Stimulated activated CD8-positive, alpha-beta memory T cell treated with anti-CD3 and anti-CD28 coated beads, Interleukin-15, amount 100 ng/mL, for 4 hours (primary cell): ENCODE measurements at places on chromosomes 3 and 15.

- no peak for DNase-seq
Observed at GRCh38 chr15:31597466-31597865, 270.8 kb downstream of the KLF13 start.

DNA sequence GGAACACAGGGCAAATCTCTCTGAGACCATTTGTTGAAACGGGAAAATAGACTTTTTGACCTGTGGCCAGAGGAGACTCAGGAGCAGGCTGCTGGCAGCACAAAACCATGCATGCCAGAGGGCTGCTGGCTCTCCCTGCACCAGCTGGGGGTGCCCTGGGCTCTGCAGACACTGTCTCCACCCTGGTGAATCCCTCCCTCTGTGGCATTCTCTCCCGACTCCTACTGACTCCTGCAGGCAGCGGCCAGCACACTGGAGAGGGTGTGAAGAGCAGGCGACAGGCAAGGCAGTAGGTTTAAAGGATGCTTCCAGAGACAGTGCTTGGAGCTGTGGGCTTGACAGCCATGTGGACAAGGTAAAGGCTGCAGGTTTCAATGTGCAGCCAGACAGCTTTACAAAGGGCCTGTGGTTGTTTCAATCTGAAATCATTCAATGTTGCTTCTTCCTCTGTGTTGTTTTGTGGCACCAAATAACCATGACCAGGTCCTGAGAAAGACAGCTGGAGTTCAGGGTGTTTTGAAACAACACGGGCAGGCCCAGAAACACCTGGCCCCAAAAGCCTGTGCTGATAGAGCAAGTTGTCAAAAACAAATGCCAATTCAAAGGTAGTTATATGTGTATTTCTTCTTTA is 431.0 kb upstream of the ATP10A start:
- DNase-seq = no peak

- no peak for DNase-seq
Observed at GRCh38 chr3:37227870-37228549, 53.6 kb upstream of the LRRFIP2 start.

- no peak for DNase-seq
Observed at GRCh38 chr3:95629802-95630201, 1184.6 kb upstream of the EPHA6 start.

GRCh38 chr3:89622063-89622700 is 514.8 kb downstream of the EPHA3 start:
- no peak for DNase-seq

DNA sequence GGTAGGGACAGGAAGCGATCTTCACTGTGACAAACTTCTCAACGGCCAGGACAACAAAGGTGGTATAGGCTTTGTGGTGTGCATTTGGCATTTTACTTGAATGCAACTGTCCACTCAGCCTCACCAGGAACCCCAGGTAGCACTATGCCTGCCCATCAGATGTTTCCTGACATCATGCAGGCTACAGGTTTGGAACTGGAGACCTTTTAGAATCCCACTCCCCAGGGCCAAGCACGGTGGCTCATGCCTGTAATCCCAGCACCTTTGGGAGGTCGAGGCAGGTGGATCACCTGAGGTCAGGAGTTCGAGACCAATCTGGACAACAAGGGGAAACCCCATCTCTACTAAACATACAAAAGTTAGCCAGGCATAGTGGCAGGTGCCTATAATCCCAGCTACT is 9.6 kb downstream of the STARD5 start:
- DNase-seq = no peak

- DNase-seq = no peak
Observed at GRCh38 chr3:29853841-29854397, 573.0 kb downstream of the RBMS3 start.

DNA sequence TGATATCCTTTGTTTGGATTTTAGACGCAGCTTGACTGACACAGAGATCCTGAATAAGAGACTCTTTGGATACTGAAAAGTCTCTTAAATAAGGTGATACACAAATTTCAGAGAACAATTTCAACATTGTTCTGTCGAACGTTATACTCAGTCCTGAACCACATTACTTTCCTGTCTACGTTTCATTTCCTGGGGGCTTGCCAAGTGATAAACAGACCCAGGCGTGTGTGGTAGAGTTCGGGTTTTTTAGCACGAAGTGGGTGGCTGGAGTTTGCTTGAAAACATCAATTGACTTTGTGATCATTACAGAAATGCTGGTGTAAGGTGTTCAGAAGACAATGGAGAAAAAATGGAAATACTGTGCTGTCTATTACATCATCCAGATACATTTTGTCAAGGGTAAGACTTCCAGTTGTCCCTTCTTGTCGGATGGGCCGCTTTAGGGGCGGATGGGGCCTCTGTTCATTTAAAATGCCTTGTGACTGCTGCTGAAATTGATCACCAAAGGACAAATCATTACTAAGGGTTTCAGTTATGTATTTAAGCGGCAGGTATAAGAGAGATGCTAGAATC is at the start of gene CD96:
CD96 (plus strand) TSS at position 287 of the 573 bp plus-strand sequence; CDS start at position 339, 52 bp downstream.
- peak; percentile 63 for DNase-seq

DNA sequence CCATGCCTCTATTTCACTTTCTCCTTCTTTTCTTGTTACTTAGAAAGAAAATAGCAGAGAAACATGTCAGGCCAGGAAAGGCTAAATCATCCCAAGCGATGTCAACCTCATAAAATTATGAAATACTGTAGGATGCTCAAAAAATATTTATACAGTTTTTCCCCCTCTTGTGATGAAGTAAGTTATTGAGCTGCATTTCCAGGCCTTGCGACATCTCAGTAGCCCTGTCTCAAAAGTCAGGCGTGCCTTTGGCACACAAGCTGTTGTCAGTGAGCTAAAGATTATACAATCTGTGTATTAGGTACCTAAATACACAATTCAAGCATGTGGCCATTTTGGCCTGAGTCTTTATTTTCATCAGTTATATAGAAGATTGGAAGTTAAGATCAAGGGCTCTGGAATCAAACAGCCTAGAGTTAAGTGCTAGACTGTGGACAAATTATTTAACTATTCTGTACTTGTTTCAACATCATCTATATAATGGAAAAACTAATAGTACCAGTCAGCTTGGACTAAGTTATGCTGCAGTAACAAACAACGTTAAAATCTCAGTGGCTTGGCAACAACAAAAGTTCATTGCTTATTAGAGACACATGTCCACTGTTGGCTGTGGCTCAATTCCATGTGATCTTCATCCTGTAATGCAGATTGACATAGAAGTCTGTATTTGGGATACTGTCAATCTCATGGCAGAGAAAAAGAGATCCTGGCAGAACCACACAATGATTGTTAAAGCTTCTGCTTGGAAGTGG is 406.4 kb upstream of the PROK2 start:
- DNase-seq = no peak
